Mesothelial cell of epicardium (in vitro differentiated cells): ENCODE measurements at places on chromosomes 11 and 22. TPM values are rescaled to one million over a fixed set of nuclear protein-coding genes. Genes with fewer than 3 reads are reported as not detected.

DNA sequence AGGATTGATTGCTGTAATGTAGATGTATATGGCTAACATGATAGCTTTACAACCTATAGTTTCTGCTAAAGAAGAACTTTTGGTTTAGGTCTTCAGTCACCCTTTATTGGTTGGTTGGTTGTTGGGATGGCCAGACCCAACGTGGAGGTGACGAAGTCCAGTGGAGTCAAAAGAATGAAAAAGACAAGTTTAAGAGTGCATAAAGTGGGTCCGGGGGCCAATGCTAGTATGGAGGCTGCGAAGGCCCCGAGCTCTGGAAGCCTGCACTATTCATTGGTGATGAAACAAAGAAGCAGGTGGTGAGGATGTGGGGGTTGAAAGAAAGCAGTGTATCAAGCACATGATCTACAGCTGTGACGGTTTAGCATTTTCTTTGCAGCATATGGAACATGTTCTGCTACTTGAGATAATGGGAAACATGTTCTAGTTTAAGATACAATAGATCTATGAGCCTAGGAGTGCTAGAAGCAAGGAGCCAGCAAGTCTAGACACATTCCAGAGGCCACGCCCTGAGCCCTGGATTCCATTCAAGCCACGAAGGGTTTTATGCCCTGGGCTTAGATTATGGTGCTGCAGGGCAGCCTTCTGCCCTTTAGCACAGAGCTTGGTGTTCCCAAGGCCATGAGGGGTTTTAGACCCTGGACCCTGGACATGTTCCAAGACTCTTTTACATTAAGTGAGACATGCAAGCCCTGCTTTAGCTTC lies 6.3 kb downstream of the TCP11L1 start:
- no peak for DNase-seq
- peaks cover 30% of the 10 kb centered on the region for H3K36me3 ChIP-seq
- H3K27ac ChIP-seq, result no peak overlapping the region
- H3K4me1 ChIP-seq, result peaks cover 19% of the 10 kb centered on the region
- no peaks in the 10 kb centered on the region for H3K27me3 ChIP-seq

- H3K4me3 ChIP-seq, result peak overlapping the region; percentile 63
- peaks cover 43% of the 10 kb centered on the region for H3K4me1 ChIP-seq
- DNase-seq, result peak; percentile 83
- no peaks in the 10 kb centered on the region for H3K36me3 ChIP-seq
These were observed 87.0 kb upstream of the BLID start for GRCh38 chr11:122202951-122203456.

CDHR5 gene
- 0.27 to 0.58 TPM (median 0.34 TPM) in 3 replicates for total RNA-seq

PTGDR2 gene
- 0.60 to 0.75 TPM (median 0.71 TPM) in 3 replicates for total RNA-seq

DNA sequence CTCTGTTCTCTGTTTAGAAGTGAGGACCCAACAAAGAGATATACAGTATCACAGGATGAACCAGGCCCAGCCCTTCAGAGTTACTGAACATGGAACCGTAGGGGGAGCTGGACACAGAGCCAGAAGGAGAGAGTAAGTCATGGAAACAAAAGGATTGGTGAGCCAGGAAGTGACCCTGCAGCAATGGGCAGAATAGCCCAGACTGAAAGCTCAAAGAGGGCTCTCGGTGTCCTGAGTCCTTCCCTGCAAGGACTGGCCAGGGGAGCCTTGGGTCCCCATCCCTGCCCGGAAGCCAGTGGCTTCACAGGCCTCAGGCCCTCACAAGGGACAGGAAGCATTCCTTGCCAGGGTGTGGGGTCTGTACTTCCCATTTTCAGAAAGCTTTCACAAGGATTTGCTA lies 150.6 kb downstream of the SPATA19 start:
- no peak overlapping the region for H3K4me3 ChIP-seq
- peaks cover 8% of the 10 kb centered on the region for H3K27me3 ChIP-seq
- no peak for DNase-seq
- no peaks in the 10 kb centered on the region for H3K4me1 ChIP-seq
- H3K36me3 ChIP-seq, result no peaks in the 10 kb centered on the region

GRCh38 chr22:39537975-39538374 lies 5.4 kb upstream of the RPS19BP1 start:
- H3K4me3 ChIP-seq, result no peak overlapping the region
- no peak for DNase-seq
- no peak overlapping the region for H3K27ac ChIP-seq
- peaks cover 9% of the 10 kb centered on the region for H3K27me3 ChIP-seq

MACROD1 gene
- 39.0 to 44.0 TPM (median 39.4 TPM) in 3 replicates for total RNA-seq

- H3K4me3 ChIP-seq, result no peak within 1 kb of the TSS
- peaks cover 25% of the 10 kb centered on the region for H3K27me3 ChIP-seq
- H3K4me1 ChIP-seq, result no peaks in the 10 kb centered on the region
- H3K27ac ChIP-seq, result no peak within 1 kb of the TSS
- H3K36me3 ChIP-seq, result no peaks in the 10 kb centered on the region
- DNase-seq, result no peak
These were observed at the start of gene PLA2G3 for GRCh38 chr22:31139866-31140716. Gene PLA2G3, minus strand, starts transcription at chr22:31140508. Its CDS starts 154 bp downstream, at chr22:31140354.

CLNS1A gene
- 151 to 167 TPM (median 164 TPM) in 3 replicates for total RNA-seq

- no peak for DNase-seq
- H3K4me1 ChIP-seq, result peaks cover 14% of the 10 kb centered on the region
- no peak overlapping the region for H3K27ac ChIP-seq
- no peaks in the 10 kb centered on the region for H3K27me3 ChIP-seq
- no peak overlapping the region for H3K4me3 ChIP-seq
- no peaks in the 10 kb centered on the region for H3K36me3 ChIP-seq
These were observed 171.2 kb downstream of the CTTN start for GRCh38 chr11:70569618-70569890.

DNA sequence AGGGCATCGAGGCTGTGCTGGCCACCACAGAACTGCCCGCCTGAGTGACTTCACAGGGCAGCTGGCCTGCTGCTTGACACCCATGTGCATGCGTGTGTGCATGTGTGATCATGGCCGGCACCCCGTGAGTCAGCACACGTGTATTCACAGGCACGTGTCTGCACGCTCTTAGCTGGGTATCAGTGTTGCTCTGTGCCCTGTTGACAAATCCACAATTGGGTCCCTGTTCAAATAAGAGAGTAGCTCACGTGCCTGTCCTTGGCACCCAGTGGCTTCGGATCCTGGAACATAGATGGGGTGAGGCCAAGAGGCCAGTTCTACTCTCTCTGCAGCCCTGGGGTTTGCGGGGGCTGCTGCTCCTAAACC lies 14.0 kb downstream of the B3GAT1 start:
- H3K27ac ChIP-seq, result no peak overlapping the region
- no peaks in the 10 kb centered on the region for H3K36me3 ChIP-seq
- H3K4me1 ChIP-seq, result no peaks in the 10 kb centered on the region
- no peak overlapping the region for H3K4me3 ChIP-seq
- no peak for DNase-seq

DNA sequence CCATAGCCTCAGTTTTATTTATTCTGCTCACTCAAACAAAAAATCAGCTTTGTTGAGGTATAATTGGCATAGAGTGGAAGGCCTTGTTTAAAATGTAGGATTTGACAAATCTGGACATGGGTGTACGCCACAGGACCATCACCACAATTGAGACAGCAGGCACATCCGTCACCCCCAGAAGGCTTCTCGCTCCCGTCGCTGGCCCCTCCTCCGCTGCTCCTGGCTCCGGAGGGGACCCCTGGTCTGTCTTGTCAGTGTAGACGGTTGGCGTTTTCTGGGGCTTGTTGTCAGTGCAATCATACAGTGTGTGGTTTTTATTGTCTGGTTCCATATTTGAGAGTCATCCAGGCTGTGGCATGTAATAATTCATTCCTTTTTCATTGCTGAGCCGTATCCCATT lies 97.6 kb downstream of the KCNQ1 start:
- H3K4me1 ChIP-seq, result peaks cover 7% of the 10 kb centered on the region
- no peak overlapping the region for H3K27ac ChIP-seq
- H3K27me3 ChIP-seq, result peaks cover 17% of the 10 kb centered on the region
- no peak overlapping the region for H3K4me3 ChIP-seq

- H3K4me3 ChIP-seq, result no peak overlapping the region
- H3K27ac ChIP-seq, result no peak overlapping the region
- no peaks in the 10 kb centered on the region for H3K36me3 ChIP-seq
- peaks cover 3% of the 10 kb centered on the region for H3K27me3 ChIP-seq
These were observed 2.6 kb downstream of the HBE1 start for GRCh38 chr11:5267033-5267563.

LRP4 gene
- 26.2 to 29.2 TPM (median 26.8 TPM) in 3 replicates for total RNA-seq

DNA sequence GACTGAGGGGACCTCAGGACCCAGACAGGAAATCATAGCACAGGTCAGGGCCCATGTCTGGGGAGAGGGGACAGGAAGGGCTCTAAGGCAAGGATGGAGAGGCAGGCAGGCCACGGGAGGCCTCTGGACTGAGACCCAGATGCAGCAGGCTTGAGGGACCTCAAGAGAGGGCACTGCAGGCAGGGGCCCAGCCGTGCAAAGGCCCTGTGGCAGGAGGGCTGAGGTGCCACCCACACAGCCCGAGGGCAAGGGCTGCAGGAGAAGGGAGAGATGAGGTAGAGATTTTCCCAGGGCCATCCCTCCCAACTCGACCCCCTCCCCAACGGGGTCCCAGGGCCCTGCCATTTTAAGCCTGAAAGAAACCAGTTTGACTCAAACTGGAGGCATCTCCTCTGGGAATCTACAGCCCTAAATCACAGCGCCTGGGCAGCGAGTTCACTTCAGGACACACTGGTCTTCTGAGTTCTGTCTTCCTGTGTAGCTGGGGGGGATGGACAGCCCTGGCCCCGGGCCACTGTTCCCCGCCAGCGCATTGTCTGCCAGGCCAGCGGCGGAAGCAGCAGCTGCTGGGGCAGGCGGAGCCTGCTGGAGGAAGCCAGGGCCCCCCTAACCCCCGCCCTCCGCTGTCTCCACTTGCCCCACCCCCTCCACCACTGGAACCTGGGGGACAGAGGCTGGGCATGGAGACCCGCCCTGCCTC lies 20.3 kb upstream of the WNT7B start:
- no peak overlapping the region for H3K27ac ChIP-seq
- H3K27me3 ChIP-seq, result no peaks in the 10 kb centered on the region
- H3K4me1 ChIP-seq, result peaks cover 4% of the 10 kb centered on the region
- no peaks in the 10 kb centered on the region for H3K36me3 ChIP-seq
- H3K4me3 ChIP-seq, result no peak overlapping the region

OR51B4 gene
- 0.25 to 0.65 TPM (median 0.47 TPM) in 3 replicates for total RNA-seq

- peaks cover 50% of the 10 kb centered on the region for H3K4me1 ChIP-seq
- DNase-seq, result peak; percentile 72
- H3K27ac ChIP-seq, result peak overlapping the region; percentile 98
- H3K36me3 ChIP-seq, result peaks cover 17% of the 10 kb centered on the region
- no peaks in the 10 kb centered on the region for H3K27me3 ChIP-seq
These were observed 43.2 kb upstream of the DLAT start for GRCh38 chr11:111982019-111982464.

DNA sequence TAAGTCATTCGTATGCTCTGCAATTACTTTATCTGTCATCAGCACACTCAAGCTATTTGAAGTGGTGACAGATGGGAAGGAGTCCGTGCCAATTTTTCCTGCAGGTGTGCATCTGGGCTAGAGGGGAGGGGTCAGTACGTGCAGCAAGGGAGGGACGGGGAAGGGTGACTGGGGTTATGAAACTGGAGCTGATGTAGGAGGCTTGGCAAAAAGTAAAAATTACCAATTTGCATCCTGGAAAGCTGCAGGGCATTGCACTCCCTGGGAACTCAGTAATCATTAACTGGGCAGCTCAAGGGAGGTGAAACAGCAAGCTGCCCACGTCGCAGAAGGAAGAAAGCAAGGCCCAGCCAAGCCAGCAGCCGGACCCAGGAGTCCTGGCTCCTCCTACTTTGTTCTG lies 87.1 kb upstream of the TMEM45B start:
- H3K36me3 ChIP-seq, result no peaks in the 10 kb centered on the region
- DNase-seq, result no peak
- peaks cover 9% of the 10 kb centered on the region for H3K4me1 ChIP-seq
- no peak overlapping the region for H3K27ac ChIP-seq
- H3K27me3 ChIP-seq, result peaks cover 16% of the 10 kb centered on the region
- no peak overlapping the region for H3K4me3 ChIP-seq

SYCE3 gene
- total RNA-seq, result 0.59 to 0.76 TPM in 2 of 3 replicates, not detected in the other

DNA sequence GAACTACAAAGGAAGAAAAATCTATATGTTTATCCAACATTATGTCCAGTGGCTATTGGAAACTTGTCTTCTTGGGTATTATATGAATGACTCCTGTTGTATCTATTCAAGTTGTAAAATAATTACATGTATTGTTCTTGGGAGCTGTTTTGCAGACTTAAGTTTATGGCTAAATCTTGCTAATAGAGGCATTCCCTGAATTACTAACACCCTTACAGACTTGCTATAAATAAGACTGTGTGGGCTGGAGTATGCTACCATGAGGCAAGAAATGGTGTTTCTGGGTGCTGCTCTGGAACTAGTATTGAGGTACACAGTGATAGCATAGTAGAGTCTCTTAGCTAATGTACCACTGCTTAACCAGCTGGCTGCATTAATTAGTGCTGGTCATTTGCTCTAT lies 155.1 kb downstream of the HIPK3 start:
- H3K27ac ChIP-seq, result no peak overlapping the region
- no peak overlapping the region for H3K4me3 ChIP-seq
- no peak for DNase-seq
- no peaks in the 10 kb centered on the region for H3K36me3 ChIP-seq

DNA sequence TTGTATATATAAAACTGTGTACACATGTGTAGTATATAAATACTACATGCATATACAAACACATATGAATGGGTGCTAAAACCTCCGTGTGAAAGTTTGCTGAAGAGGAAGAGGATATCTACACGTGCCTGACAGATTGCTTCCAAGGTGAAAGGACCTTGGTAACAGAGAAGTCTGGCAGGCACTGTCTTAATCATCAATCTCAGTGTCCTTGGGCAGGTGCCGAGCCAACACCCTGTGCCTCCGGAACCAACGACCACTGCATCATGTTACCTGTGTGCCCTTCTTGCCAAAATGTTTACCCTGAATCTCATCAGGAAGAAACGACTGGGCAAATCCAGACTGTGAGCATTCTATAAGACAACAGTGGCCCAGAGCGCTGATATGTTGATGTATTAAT lies 15.0 kb downstream of the NAP1L4 start:
- H3K27me3 ChIP-seq, result no peaks in the 10 kb centered on the region
- H3K4me1 ChIP-seq, result no peaks in the 10 kb centered on the region
- H3K36me3 ChIP-seq, result peaks cover 34% of the 10 kb centered on the region
- no peak overlapping the region for H3K27ac ChIP-seq
- H3K4me3 ChIP-seq, result no peak overlapping the region
- no peak for DNase-seq

DNA sequence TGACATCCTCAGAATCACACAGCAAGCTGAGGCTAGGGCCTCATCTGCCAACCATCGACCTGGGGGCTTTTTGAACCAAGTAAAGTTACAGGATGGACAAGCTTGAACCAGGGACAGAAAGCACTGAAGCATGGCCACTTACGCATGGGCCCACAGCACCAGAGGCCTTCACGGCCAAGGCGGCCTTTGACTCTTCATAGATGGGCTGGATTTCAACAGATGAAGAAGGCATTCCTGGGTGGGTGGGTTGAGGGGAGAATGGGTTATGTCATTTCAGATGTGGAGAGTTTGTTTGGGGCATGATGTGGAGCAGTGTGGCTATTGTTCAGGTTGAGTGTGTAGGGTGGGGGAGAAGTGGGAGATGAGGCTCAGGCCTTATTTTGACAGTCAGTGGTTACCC lies 60.2 kb downstream of the LRRC32 start:
- no peaks in the 10 kb centered on the region for H3K27me3 ChIP-seq
- no peaks in the 10 kb centered on the region for H3K36me3 ChIP-seq
- no peak overlapping the region for H3K4me3 ChIP-seq
- no peak overlapping the region for H3K27ac ChIP-seq
- no peak for DNase-seq
- H3K4me1 ChIP-seq, result peaks cover 8% of the 10 kb centered on the region

SLC25A18 gene
- 0.35 to 0.60 TPM (median 0.54 TPM) in 3 replicates for total RNA-seq
